ENCODE measurements at places on chromosomes 16 and 17.

- DNase-seq = no peak
Observed at GRCh38 chr17:9414471-9414870, 161.1 kb downstream of the STX8 start.

DNA sequence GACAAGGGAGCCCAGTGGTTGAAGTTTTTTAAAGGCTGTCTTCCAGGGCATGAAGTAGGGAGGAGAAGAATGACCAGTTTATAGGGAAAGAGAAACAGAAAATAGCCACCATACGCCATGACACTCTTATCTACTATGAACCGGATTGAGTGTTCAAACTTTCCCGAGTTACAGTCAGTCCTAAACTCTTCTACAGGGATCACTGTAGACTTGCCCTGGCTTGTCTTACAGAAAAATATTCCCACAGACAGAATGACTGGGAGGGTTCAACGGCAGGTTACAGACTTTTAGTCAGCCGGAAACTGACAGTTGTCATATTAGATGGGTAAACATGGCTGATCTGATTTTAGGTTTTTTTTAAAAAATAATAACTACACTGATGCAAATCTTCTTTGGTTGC, 662.5 kb upstream of the SOX9 start:
- no peak for DNase-seq

DNA sequence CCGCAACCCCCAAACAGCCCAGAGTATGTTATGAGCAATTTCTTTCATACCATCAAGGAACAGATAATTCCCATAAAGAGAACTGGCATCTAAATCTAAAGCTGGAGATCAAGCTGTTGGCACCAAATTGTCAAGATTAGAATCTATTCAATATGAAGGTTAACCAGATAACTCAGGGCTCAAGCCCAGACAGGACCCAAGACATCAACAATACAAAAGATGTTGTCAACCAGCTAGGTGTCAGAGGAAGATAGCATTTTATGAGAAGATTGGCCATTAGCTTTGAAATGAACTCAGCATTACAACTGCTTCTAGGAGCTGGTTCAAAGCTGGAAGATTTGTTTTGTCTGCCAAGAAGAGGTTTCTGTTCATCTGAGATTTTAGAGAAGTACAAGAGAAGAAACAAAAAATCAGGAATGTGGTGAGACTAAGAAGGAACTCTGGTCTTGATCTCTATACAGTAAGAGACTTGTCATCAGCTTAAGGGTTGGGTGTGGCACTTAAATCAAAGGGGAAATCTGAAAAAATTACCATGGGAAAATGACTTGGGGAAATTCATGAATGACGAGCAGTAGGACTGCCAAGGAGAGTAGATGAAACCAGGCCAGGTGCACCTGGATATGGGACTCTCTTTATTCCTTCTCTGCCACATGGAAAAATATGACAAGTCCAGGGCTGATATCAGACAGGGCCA, 64.2 kb upstream of the COX10 start:
- no peak for DNase-seq

DNA sequence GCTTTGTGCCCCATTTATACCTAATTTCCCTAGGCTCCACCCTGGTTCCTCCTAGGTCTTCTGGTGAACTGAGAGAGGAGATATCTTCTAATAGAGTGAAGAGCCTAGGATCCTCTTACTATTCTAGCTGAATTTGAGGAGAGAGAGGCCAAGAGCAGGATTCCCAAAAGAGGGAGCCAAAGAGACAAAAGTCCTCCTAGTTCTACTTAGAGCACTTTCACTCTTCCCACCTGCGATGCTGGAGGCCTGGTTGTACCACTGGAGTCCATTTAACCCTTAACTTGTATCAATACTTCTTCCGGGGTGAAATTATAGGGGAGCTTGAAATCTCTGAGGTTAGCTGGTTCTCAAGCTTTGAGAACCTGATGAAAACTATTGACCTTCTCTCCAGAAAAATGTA, 3.4 kb upstream of the SSH2 start:
- peak; percentile 13 for DNase-seq

DNA sequence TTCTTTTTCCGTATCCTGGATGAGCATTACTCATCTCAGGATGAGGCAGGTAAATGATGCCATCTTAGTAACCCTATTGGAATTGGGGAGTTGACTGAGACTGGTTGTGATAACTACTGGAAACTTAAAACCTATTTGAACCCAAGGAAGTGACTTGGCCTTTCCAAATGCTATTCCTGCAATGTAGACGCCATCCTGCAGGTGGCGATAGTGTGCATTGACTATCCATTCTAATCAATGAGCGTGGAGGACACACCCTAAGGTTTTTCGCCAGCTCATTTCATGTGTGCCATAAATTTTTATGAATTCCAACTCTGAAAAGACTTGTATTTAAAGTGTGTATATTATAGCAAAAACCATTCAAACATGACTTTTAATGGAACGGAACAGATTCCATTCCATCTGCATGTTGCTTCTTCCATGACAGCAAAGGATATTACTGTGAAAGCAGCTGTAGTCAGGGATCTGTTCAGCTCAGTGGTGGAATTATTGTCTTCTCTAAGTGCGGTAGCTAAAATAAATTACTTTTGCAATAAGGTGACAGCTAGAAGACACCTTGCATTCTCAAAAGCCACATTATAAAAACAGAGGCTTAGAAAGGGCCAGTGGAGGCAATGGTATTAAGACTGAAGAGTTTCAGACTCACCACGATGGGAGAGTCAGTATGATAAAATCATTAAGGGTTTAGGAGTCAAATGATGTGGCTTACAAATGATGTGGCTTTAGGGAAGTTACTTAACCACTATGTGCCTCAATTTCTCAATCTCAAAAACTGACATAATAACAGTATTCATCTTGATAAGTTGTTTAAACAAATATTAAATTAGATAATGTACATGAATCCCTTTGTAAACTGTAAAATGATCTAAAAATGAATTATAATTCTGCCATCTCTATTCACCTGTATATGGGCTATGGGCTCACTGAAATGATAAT, 55.5 kb downstream of the SYT17 start:
- no peak for DNase-seq

DNA sequence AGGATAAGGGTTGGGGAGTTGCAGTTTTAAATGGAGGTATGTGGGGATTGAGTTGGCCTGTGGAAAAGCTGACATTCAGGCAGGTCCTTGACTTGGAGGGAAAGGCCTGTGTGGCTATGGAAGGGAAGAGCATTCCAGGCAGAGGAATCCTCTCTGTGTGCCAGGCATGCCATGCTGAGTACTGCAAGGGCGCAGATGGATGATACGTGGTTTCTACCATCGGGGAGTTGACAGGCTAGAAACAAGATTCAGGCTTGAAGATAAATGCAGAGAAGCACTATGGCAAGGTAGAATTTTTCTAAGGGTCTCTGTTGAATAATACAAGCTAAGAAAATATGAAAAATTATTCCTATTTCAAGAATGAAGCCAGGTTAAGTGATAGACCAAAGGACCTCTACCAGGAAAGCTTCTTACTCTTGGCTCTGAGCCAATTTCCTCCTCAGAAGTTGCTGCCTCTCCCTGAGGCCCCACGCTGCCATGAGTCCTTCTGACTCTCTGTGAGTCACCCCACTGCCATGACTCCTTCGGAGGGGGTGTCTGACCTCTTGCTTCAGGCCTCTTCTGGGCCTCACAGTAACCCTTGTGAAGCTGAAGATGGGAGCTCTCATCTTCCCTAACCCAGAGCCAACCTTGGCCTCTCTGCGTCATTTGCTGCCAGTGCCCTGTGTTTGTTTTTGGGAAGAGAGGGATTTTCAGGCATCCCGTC, 75.8 kb downstream of the WNT3 start:
- peak; percentile 91 for DNase-seq

- peak; percentile 59 for DNase-seq
Observed at GRCh38 chr17:79838522-79839274, 542 bp downstream of the CBX4 start.

DNA sequence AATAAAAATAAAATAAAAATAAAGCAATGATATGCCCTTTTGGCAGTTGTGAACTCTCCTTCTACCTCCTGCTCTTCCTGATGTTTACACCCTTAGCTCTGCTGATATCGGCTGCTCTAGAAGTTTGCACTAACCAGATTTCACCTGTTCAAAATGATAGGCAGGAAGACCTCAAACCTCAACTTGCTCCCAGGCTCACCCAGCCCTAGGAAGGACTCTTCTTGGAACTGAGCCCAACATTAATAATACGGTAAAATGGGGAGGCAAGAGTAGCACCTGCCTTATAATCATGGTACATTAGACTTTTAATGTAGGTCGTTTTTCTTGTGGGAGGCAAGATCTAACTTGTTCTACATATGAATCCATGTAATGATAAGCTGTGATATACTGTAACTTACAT, 61.2 kb upstream of the MED13 start:
- DNase-seq = no peak

- DNase-seq = no peak
Observed at GRCh38 chr17:47714773-47715396, 18.2 kb upstream of the TBX21 start.

GRCh38 chr17:78707016-78707415, 75.1 kb downstream of the CYTH1 start:
- peak; percentile 75 for DNase-seq

- DNase-seq = peak; percentile 100
Observed at GRCh38 chr16:48123104-48123788, 32.5 kb downstream of the ABCC12 start.

- no peak for DNase-seq
Observed at GRCh38 chr17:49764559-49765180, 739 bp upstream of the FAM117A start.

DNA sequence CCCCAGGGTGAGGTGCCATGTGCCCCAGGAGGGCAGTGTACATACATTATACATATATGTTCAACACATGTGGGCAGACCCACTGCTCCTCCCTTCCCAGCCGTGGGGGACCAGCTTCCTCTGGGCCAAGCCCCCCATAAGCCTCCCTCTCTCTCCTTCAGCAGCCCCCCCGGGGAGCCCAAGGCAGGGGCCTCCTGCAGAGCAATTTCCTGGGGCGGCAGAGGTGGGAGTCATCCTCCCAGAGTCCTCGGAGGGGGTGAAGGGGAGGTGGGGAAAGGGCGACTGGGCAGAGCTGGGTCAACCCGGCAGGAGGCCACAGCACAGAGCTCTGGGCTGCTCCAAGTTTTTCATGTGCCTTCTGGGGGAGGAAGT, 235.1 kb downstream of the ZNF423 start:
- peak; percentile 84 for DNase-seq

DNA sequence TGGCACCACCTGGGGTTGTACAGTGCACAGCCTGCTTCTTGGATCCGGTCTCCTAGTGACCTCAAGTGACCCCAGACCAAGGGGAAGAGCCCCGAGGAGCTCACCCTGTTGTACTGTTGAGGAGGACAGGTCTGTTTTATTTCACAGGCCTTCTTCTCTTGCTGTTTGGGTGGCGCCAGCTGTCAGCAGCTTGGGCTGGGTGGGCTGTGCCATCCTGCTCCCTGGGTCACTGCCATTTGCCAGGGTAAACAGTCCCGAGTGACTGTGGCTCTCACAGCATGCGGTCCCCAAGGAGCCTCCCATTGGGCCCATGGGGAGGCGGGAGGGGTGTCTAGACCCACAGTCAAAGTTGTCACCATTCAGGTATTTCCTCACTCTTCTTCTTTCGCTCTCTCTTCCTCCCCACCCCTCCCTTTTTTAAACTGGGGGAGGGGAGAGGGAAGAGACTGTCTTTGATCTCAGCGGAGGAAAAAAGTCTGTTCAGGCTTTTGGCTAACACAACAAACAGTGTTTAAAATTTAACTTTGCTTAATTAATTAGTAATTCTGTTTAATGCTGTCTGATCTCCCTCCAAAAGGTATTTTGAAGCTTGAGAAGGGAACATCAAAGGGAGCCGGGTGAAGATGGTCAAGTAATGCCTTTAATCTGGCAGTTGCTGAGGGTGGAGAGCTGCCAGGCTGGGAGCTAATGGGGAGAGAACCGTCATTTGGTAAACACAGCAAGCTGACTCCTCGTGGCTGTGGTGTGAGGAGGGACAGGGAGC, 64.0 kb downstream of the SNX20 start:
- peak; percentile 74 for DNase-seq

DNA sequence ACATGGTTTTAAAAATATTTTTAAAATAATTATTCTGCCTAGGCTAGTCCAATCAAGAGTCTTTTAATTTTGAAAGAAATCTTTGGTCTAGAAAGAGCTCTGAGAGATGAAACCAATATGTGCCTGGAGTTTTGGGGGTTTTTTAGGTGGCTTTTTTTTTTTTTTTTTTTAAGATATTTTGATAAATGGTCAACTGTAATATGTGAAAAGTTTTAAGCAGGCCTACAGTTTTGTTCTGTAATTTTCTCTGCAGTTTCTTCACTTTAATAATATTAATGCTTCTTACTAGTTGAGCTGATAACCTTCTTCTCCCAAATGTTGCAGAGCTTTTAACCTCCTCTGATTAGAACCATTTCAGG, 45.1 kb downstream of the OMG start:
- DNase-seq = no peak

- no peak for DNase-seq
Observed at GRCh38 chr17:9101356-9101755, 80.0 kb downstream of the NTN1 start.

- no peak for DNase-seq
Observed at GRCh38 chr16:81646561-81646960, 132.5 kb upstream of the PLCG2 start.

GRCh38 chr16:81855552-81856153, 76.6 kb downstream of the PLCG2 start:
- no peak for DNase-seq

DNA sequence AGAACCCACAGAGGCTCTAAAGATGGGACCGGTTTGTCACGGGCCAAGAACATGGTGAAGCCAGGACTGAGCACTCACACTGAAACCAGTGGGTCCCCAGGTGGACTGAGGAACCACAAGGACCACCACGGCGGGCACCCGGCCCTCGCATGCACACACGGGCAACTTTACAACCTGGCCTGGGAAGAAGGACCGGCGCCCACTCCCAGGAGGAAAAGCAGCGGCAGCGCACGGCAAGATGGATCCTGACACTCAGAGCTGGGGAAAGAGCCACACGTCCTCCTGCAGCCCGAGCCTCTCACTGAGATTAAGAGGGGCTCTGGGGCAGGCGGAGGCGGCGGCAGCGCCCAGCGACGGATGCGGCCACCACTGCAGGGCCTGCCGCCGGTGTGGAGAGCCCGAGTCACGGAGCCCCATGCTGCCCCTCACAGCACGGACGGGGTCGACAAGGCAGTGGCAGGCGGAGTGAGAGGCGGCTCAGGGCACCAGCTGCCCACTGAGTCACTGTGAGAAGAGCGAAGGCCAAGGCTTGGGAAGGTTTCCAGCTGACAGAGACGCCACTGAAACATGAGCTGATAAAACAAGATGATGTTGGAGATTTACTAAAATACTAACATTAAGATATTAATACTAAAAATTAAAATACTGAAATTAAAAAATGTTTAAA, 118.3 kb downstream of the ANKRD11 start:
- no peak for DNase-seq

GRCh38 chr17:27872776-27873175, 20.4 kb downstream of the LYRM9 start:
- DNase-seq = no peak

DNA sequence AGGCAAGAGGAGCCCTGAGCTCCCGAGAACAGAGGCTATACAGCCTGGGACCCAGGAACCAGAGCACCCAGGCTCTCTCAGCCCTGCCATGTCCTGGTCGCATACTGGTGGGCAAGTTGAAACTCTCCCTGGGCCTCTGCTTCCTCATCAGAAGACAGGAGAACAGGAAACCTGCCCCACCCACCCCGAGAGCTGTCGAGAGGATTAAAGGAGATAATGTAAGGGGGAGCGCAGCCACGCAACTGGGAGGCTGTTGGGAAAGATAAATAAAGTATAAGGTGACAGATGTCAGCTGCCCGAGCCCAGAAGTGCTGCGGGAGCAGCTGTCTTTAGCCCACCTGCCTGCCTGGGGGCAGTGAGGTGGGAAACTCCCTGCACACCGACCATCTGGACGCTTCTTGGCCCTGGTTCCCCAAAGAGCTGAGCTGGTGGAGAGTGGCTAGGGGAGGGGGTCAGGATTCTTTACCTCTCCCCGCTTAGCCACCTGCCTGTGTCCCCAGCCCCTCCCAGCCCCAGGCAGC, 6.8 kb downstream of the KIF19 start:
- no peak for DNase-seq
